C1 segment of cervical spinal cord (tissue), 14 donors: ENCODE measurements at places on chromosomes 12 and 14.

- DNase-seq: no peak
Observed at GRCh38 chr12:131637986-131638385, 72.9 kb upstream of the SFSWAP start.

GRCh38 chr14:38045461-38045860 is 162.2 kb upstream of the SSTR1 start:
- no peak for DNase-seq

- no peak for DNase-seq
Observed at GRCh38 chr14:31414190-31414833, 6.0 kb downstream of the HEATR5A start.

DNA sequence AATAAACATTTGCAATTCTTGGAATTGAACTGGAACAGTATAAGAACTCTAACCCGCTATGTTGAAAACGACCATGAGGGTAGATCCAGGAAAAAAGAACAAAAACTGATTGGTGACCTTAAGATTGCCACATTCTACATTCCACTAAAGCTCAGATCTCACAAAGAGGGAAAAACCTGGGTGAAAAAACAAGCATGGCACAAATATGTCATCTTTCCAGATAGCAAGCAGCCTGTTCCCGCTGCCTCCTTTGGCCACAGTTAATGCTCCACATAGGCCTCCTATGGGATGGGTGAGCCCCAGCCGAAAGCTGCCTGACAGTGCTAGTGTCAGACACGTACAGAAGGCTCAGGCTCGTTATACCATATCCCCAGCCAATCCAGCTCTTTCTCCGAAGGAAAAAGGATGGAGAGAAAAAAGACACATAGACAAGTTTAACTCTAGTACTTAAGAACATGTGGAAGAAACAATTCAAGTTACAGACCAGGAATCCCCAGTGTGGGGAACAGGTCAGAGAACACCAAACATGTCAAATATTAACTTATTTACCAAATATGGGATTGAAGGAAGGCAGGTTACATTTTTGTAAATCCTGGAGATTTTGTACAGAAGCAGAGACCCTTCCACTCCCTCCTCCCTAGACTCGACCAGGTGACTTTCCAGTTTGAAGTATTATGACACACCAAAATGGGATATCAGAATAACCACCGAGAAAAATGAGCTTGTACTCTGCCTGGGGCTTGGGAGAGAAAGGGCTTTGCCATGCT is 14.7 kb downstream of the LETMD1 start:
- no peak for DNase-seq

DNA sequence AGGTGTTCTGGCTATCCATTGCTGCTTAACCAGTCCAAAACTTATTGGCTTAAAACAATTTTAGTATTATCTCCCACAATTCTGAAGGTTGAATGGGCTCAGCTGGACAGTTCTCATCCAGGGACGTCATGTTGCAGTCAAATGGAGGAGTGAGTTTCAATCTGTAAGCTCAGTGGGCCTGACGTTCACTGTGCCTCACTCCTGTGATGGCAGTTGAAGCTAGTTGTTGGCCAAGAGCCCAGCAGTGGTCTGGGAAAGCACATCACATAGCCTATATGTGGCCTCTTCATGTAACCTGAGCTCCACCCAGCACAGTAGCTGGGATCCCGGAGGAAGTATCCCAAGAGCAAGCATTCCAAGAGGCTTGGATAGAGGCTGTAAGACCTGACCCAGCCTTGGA is 40.6 kb upstream of the CDKN3 start:
- no peak for DNase-seq

DNA sequence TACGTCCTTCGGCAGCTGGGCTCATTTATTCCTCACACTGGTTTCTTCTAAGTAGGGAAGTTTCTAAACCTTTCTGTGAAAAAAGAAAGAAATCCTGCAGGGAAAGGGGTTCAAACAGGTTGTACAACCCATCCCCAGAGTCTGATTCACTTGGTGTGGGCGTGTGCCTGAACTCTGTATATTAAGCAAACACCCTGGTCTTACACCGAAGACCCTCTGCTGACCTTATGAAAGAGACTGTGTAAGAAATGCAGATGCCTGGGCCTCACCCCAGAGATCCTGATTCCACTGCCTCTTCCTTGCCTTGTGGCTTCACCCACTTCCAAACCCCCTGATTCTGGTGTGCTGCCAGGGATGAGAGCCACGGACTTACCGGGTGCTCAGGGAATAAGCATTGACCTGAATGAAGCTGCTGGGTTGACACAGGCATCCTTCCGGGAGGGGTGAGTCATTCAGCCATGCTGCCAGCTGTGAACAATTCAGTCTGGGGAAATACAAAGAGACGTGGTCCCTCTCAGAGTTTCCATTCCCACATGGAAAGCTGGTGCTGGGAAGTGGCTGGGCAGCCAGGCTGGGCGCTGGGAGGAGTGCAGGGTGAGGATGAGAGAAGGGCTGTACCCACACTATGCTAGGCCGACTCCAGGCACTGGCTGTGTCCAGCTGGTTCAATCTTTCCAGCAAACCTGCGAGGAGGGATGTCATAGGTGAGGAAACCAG is 26.5 kb upstream of the ACTN1 start:
- DNase-seq: no peak

GRCh38 chr12:117032593-117033381 is 66.4 kb downstream of the TESC start:
- peak; percentile 30 for DNase-seq

DNA sequence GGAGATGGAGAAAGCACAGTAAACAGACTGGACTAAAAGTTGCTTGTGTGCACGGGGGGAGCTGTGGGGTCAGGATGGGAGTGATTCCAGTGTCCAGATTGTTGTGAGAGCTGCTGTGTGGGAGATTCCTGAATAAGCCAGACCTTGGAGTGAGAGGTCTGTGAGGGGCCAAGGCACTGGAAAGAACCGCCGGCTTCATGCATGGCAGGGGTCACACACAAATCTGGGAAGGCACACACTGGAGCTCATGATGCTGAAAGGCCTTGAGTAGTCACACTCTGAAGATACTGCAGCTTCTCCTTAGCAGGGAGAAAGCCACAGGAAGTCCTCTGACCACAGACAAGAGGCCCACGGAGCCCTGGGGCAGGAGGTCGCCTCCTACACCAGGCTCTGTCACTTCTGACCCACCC is 23.1 kb downstream of the ADCY6 start:
- DNase-seq: no peak

- DNase-seq: no peak
Observed at GRCh38 chr14:22002860-22003284, 329.3 kb upstream of the OR4E1 start.

DNA sequence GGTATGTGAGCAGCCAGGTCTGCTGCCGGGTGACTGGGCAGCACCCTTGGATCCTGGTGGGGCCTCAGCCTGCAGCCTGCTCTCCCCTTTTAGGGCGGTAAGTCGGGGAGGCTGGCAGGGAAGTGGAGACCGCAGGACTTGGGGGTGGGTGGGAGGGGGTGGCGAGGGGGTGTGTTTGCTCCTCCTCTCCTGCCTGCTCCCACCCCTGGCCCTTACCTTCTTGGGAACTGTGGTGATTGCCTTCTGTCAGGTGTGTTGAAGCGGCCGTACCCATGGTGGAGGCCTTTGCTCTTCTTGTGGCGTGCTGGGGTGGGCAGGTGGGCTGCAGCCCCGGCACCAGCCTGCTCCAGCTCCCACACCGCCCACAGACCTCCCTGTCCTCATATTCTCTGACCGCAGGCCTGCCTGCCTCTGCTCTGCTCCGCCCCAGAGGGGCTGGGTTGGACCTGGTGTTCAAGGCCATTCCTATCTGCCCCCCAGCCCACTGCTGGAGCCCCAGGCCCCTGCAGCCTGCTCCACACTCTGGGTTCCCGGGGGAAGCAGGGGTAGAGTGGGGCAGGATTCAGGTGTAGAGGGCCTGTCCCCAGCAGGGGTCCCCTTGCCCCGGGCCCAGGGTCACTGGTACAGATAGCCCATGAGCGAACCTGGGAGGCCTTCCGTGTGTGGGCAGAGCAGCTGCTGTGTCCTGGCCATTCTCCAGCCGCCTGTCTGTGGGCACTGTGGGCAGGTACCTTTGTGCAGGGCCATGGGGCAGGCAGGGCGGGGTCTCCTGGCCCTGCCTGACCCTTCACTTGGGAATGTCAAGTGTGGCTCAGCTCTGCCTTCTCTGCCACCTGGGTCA is 5.2 kb downstream of the TEDC1 start:
- DNase-seq: no peak

DNA sequence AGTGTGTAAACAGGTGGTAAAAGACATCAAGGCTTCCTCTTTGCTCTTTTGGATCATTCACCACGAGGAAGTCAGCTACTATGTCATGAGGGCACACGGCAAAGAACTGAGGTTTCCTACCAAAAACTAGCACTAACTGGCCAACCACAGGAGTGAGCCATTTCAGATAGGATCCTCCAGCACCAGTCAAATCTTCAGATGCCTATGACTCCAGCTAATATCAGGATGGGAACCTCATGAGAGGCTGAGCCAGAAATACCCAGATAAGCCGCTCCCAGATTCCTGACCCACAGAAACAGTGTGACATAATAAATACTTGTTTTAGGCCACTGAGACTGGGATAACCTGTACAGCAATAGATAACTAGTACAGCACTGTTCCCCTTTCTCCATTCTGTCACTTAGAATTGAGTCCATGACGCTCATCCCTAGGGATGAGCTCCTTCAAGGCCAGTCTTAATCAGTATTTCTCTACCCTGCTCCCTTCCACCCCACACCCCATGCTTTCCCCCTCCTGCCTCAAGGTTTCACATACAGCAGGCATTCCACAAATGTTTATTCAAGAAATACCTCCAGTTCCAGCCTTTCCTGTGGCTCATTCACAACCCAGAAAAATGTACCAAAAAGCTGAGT is 68.4 kb downstream of the PPM1H start:
- DNase-seq: no peak

GRCh38 chr14:89458713-89459420 is 41.8 kb upstream of the FOXN3 start:
- DNase-seq: no peak

DNA sequence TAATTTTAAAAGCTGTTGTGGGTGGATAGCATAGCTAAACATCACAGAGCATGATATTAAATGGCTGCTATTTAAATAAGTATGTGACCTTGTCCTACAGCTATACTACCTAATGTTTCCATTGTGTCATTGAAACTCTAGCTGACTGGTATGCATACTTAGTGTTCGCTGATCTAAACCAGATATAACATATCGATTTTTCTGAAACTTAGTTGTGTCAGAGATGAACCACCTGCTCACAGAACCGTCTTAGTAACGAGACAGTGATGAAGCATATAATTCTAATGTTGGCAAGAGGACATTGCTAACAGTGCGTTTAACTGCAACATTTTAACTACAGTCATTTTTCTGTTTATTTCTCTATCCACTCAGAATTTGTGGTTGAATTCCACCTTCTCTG is 36.1 kb upstream of the NUAK1 start:
- DNase-seq: no peak

DNA sequence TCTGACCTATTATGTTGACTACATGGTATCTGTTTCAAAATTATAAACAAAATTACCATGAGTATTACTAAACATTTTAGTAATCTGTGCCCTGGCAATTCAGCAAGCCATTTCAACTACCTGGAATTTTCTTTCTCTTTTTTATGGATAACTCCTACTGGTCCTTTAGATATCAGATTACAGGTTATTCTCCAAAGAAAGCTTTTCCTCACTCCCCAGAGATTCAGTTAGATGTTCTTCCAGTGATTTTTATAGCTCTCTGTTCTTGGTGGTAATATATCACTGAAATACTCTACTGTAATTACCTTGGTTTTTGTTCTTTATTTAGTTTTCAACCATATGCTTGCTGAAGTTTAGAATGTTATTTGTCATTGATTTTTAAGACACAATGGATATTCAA is 930.2 kb upstream of the FOXG1 start:
- DNase-seq: no peak

DNA sequence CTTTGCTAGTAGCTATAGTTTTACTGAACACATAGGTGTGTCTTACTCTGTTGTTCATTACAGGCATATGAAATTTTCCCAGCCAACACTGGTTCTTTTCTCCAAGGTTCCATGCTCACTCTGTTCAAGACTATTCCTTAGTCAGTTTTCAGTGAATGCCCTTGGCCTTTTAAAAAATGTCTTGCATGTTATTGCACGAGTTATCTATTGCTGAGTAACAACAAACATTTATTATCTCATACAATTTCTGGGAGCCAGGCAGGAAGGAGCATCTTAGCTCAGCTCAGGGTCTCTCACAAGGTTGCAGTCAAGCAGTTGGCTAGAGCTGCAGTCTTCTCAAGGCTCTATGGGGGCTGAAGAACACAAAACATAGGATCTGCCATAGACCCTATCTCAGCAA is 223.5 kb downstream of the BTG1 start:
- no peak for DNase-seq

DNA sequence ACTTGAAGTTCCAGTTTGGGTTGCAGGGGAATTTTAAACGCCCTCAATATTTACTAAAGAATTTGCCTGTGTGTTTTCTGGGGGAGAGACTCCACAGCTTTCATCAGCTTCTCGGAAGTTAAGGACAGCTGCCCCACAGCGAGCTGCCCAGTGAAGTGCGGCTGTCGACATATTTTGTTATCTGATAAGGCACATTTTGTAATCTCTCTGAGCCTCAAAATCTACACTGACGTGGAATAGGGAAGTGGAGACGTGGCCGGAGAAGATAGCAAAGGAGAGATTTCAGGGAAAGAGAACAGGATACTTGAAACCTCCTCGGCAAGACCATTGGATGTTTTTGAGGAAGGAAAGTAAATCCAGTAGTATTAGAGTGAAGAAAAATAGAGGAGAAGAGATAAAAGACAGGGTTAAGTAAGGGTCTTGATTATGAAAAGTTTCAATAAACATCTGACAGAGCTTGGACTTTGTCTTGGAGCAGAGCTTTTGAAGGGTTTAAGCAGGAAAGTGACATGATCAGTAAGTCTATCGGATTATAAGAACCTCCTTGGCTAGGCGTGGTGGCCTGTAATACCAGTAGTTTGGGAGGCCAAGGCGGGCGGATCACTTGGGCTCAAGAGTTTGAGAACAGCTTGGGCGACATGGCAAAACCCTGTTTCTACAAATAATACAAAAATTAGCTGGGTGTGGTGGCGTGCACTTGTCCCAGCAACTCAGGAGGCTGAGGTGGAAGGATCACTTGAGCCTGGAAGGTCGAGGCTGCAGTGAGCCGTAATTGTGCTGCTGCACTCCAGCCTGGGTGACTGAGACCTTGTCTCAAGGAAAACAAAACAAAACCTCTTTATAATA is 1.1 kb downstream of the POLR3B start:
- peak; percentile 39 for DNase-seq

- no peak for DNase-seq
Observed at GRCh38 chr12:69916544-69917235, 91.7 kb downstream of the MYRFL start.

DNA sequence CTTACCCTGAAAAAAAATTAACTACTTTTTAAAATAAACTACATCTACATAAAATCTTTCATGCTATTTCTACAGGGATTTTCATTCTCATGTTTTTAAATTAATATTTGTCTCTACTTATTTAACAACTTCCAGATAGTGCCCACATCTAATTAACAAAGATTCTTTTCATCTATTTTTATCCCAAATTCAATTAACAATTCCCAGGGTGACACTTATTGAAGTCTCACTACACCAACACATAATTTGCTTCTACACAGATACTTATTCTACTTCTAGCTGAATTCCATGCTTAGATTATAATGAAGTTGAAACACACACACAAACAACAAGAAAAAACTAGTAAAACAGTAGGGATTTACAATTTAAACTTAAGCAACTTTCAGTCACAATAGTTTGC is 336.6 kb downstream of the ACSS3 start:
- DNase-seq: no peak

GRCh38 chr14:99721792-99722516 is 37.9 kb downstream of the CYP46A1 start:
- DNase-seq: no peak

GRCh38 chr12:68739891-68740290 is 6.1 kb upstream of the SLC35E3 start:
- no peak for DNase-seq

- no peak for DNase-seq
Observed at GRCh38 chr12:48182631-48183030, 813 bp upstream of the CCDC184 start.
